Left renal pelvis (tissue), 4 donors: ENCODE measurements at places on chromosomes 3 and 15.

DNA sequence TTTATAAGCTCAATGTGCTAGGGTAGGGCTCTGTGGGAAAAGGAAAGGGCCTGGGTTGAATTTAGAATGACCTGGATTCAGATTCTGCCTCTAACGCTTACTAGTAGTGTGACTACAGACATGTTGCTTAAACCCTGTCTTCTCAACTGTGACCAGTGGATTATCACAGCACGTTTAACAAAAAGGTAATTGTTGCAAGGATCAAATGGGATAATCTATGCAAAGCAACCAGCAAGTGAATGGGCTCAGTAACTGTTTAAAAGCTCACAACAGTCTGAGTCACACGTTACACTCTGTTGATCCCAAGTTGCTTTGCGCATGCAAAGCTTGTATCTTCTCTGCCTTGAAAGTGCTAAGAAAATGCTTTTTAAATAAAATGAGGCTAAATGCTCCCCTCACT is 236.5 kb downstream of the IL20RB start:
- no peak for DNase-seq

GRCh38 chr3:114207768-114208167 is 28.9 kb upstream of the DRD3 start:
- no peak for DNase-seq

- DNase-seq = no peak
Observed at GRCh38 chr3:77362936-77363335, 323.0 kb downstream of the ROBO2 start.

- DNase-seq = no peak
Observed at GRCh38 chr3:194512895-194513601, 26.2 kb upstream of the ATP13A3 start.

- no peak for DNase-seq
Observed at GRCh38 chr3:157182879-157183278, 22.9 kb upstream of the CCNL1 start.

DNA sequence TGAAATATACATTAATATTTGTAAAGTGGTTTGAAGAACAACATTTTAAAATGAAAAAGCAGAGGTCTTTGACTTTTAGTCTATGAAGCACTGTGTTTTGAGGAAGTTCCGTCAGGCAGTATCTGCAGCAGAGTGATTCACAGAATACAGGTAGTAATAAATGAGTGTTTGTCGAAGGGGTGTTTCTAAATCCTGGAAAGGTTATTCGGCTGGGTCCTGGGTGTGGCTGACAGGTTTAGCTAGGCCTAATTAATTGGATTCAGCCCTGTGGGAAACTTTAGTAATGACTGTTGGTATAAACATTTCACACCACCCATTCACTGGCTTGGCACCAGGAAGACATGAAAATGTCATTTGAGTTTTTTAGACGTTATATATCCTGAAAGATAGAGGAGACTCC is 51.3 kb downstream of the TIPARP start:
- DNase-seq = no peak

DNA sequence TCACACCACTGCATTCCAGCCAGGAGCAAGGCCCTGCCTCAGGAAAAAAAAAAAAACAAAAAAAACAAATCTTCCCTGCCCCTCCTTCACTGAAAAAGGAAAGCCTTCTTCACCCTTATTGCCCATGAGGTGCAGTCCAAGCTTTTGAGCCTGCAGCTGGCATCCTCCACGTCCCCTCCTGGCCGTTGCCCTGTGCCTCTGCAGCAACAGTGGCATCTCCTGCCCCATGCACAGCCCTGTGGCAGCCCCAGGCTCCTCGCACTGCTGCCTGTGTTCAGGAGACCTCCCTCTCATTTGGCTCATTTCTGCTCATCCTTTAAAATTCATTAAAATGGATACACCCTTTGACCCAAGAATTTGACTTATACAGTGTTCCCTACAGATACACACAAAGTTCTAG is 72.7 kb upstream of the PLXNA1 start:
- DNase-seq = no peak

DNA sequence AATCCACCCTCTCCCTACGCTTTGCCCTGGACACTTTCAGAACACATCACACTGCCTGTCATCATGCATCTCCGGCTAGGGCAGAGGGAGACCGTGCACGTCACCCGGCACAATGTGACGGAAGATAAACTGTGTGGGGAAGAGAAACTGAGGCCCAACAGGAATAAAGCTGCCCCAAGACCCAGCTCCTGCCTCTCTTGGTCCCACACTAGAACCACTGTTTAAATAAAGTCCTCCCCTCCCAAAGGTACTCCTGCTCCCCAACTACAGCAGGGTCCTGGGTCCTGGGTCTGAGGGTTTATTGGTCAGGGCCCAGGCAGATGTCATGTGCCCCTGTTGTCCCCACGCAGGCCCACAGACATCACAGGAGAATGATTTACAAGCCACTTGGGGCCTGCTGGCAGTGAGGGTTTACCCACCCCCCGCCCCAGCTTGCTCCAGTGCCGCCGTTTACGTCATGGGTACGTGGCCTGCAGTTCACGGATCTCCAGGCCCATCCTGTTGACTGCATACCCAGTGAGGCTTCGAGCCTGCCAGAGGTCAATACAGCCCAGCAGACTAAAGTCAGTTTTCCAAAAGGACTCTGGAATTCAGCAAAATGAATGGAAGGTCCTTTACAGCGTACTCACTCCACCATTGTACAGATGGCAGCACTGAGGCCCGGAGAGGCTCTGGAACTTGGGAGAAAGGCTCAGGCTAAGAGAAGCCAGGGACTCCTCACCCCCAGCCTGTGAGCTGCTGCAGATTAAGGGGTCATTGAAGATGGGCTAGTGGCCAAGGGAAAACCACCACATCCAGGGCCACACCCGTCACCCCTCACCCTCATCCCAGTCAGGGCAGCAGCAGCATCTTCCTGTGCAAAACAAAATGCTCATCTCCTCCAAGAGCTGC is 23.2 kb downstream of the ALS2CL start:
- no peak for DNase-seq

GRCh38 chr3:124985349-124985748 is 50.8 kb upstream of the MUC13 start:
- DNase-seq = no peak

- DNase-seq = no peak
Observed at GRCh38 chr15:86373147-86373546, 293.5 kb downstream of the AGBL1 start.

- no peak for DNase-seq
Observed at GRCh38 chr15:65326117-65326526, 21.6 kb downstream of the RNU5B-1 start.

GRCh38 chr3:183287301-183287971 is 34.4 kb downstream of the B3GNT5 start:
- DNase-seq = no peak

DNA sequence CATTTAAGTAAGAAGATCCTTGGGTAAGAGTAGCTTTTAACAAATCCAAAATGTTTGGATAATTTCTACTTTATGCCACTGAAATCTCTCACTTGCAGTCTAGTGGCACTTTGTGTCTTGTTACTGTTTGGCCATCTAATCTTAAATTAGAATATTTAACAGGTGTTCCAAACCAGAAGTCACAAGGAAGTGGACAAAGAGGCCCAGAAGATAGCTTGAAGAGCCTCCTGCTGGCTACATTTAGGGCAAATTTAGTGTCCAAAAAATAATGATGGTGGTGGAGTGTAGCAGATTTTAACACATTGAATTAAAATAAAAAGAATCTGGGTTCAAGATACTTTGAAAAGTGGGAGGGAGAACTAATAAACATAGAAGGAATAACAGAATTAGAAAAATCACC is 172.2 kb downstream of the GHSR start:
- DNase-seq = no peak

DNA sequence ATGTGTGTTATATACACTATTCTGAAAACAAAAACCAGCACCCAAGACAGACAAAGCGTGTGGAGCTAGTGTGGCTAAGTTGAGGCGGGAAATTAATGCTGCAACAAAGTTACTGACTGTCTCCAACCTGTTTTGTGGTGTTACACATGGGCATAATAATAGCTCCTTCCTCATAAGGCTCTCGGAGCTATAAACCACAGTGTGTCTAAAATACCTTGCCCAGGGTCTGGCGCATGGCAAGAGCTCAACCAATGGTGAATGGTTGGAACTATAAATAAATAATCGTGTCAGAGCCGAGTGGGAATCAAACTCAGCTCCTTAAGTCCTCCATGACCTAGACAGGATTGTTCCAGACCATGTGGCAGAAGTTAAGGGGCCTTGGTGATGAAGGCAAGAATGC is 35.9 kb upstream of the TFRC start:
- no peak for DNase-seq

- DNase-seq = no peak
Observed at GRCh38 chr3:20648921-20649381, 462.9 kb upstream of the SGO1 start.

DNA sequence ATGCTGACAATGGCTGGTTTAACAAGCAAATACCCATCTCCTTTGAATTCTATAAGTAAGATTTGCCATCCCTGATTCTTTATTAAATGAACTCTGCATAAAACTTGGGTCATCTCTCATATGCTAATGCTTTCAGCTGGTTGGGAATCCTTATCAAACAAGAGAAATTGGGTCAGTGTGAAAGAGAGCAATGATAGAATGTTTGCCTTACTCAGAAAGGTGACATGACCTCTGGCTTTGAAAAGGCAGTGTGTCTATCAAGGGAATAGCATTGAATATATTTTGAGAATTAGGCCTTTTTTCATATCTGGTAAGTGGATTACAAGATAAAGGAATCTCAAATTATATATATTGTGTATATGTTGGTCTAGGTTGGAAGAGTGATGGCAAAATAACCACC is 8.7 kb upstream of the SLC7A14 start:
- no peak for DNase-seq

- no peak for DNase-seq
Observed at GRCh38 chr3:24137958-24138875, 193.1 kb downstream of the NR1D2 start.

DNA sequence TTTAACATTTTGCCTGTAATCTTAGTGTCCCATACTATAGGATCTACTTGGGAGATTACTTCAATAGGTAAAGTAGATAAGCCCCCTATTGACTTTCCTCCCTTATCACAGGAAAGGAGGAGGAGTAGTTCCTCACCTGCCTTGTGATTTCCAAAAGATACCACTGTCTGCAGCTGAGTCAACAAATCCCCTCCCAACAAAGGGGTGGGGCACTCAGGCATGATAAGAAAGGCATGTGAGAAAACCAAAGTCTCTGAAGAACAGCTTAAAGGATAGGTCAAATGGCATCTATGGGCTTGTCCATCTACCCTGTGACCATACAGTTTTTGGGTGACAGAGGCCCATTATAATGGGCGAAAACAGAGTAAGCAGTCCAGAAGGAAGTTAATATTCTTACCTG is 71.3 kb upstream of the WNT7A start:
- DNase-seq = no peak

DNA sequence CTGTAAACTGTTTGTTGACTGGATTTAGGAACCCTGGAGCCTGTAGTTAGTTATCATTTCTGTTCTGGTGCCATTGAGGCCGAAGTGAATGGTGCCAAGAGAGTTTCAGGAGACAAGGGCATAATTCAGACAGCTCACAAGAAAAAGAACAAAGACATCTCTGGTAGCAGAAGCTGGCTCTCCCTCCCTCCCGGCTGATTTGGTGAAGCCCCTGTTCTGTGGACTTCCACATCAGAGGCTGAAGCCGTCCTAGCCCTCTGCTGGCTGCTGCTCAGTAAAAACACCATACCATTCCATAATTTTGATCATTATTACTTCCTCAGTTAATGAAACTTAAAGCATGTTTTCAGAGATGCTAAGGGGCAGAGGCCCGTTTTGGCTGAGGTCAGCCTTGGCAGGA is 381.2 kb upstream of the WNT5A start:
- no peak for DNase-seq

DNA sequence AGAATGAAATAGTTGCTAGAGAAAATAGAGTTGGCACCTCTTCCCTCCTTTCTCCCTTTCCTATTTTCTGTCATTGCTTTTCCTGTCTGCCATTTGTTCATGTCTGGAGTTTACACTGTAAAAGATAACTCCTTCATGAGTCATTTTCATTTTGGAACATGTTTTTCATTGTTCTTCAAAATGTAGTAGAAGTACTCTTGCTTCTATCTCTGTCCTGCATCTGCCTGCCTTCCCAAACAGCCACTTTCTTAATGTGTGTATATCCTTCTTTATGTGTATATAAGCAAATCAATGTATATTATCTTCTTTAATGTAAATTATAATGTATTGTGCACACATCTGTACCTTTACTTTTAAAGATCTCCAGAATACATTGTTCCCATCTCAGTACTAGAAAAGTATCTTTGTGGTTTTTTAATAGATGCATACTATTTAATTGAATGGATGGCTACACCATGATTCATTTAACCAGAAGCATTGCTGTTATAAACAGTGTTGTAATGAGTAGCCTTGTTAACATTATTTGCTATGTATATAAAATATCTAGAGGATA is 41.1 kb downstream of the TSC22D2 start:
- DNase-seq = no peak

DNA sequence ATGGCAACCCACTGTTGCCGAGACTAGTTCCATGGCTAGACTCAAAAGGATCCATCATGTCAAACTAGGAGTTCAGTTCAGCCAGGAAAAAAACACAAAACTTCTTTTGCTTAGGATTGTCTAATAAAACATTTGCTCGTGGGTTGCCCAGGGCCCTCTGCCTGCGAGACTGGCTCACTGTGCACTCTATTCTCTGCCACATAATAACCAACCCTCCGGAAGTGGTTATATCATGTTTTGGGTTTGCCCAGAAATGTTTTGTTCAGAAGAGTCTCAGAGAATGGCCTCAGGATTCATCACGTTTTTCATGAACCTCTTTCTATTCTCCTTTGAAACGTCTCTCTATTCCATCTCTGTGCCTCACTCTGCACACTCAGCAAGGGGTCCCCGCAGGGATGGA is 216.1 kb downstream of the SV2B start:
- no peak for DNase-seq

DNA sequence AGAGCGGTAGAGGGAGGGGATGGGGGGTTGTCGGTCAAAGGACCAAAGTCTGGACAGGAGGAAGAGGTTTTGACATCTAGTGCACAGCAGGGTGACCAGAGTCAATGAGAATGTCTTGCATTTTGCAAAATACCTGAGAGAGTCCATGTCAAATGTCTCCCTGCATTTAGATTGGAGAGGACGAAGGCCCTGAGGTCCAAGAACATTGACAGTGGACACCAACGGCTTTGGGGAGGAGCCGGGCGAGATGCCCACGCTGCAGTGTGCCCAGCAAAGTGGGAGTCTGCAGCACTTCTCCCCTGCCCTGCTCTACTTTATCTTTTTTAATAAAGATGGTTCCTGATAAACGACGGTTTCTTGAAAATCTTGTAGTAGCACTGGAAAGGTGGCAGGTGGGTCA is 67.4 kb upstream of the TAMM41 start:
- DNase-seq = no peak

DNA sequence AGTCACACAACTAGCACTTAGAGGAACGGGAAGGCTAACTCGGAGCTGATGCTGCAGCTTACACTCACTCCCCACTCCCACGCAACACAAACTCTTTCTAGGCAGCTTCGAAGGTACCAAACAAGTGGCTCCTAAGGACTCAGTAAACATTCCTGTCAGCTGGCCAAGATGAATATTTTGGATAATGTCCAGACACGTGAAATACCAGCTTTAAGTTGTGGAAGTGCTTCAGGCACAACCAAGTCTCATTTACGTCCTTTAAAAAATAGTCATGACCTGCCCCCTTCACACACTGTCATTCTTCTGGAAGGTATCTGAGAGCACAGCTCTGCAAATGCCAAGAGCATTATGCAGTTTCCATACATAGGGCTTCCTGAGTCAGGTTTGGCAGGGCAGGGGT is 1005.9 kb upstream of the CFAP20DC start:
- no peak for DNase-seq

GRCh38 chr15:98801234-98801561 is 152.9 kb downstream of the IGF1R start:
- no peak for DNase-seq

GRCh38 chr15:66931768-66932633 is 133.4 kb upstream of the SMAD3 start:
- peak; percentile 24 for DNase-seq

- DNase-seq = no peak
Observed at GRCh38 chr3:23815879-23816278, 10.1 kb downstream of the UBE2E1 start.
